ENCODE measurements at places on chromosomes 12 and 14. TPM values are rescaled to one million over a fixed set of nuclear protein-coding genes. Genes with fewer than 3 reads are reported as not detected.

- no peak for DNase-seq
Measured at GRCh38 chr14:104137297-104138097, 890 bp upstream of the KIF26A start.

DNA sequence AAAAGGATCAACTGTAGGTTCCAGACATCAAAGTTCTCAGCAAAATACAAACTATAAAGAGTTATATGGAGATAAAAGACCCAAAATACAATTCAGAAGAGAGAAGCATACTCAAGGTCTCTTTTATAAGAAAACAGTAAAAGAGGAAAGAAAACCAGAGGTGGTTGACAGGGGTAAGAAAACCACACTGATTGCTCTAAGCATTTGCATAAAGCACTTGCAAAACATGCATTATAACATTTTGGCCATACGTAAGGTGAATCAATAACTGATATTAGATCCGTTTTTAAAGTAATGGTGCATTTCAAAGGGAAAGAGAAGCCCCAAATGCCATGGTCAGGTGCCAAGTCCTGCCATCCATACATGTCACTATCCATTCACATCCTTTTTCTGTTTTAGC, 5.9 kb downstream of the DDHD1 start:
- no peak for DNase-seq

DNA sequence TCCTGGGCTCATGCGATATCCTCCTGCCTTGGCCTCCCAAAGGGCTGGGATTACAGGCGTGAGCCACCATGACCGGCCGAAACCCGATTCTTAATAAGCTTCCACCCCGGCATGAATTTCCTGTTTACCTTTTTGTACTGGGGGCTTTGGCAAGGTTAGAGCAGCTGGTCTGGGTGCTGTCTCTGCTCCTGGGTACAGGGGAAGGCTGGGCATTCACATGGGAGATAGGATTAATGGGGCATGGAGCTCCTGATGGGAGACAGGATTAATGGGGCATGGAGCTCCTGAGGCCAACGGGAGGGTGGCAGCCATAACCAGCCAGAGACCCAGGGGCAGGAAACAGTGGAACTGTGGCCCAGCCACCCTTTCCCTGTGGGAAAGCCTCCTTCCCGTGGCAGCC, 69.5 kb upstream of the DICER1 start:
- DNase-seq: no peak

Gene PPM1H
- total RNA-seq: 0.49 TPM

- no peak for DNase-seq
Measured at GRCh38 chr14:24957814-24958213, 92.1 kb downstream of the STXBP6 start.

Gene CLEC2A
- total RNA-seq: not detected

Gene EID3
- 9.1 TPM for total RNA-seq

Gene NTN4
- 21.9 TPM for total RNA-seq

DNA sequence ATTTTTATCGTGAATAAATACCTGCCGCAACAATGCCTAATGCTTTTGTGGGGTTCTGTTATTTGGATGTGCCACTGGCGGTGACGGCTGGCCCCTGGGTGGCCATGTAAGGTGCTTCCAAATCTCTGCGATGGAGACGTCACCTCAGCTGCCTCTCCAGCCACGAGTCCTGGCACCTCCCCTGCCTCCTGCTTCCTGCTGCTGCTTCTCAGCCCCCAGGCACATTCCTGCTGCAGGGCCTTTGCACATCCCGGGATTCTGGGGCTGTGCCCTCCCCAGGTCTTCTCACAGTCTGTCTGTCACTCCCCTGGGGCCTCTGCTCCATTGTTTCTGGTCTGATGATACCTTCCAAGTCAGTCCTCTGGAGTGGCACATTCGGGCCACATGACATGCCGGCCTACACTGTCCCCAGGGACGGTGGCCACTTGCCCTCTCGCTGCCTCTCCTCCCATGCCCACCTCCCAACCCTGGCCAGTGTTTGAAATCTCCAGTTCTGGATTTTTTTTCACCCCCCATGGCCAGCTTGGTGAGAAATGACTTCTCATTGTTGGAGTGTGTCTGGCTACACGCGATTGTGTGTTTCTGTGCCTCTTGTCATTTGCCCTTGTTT, 151.8 kb downstream of the KIF26A start:
- no peak for DNase-seq

- no peak for DNase-seq
Measured at GRCh38 chr12:46205294-46205693, 63.5 kb downstream of the SLC38A1 start.

DNA sequence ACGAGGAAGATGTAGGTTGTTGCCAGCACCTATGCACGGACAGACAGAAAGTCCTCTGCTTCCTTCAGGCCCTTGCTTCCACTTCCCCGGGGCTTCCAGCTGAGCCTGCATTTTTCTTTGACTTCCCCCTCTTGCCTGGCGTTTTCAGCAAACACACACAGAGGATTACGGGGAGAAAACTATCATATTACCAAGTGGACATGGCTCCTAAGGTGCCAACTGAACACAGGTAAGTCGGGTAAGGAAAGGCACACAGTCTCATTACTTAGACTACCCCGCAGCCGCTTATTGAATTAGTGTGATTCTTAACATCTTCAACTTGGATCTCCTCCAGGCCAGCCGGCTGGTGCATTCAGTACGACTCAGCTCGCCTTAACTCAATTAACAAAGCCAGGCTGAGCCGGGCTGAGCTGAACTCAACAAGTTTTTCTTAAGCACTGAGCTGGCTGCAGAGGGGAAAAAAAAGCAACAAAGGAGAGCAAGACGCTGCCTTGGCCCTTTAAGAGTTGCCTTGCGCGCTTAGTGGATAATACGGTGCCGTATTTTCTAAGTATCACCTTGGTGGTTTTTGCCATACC, 19.2 kb upstream of the MAP1LC3B2 start:
- DNase-seq: no peak

GRCh38 chr14:90722590-90722989, 93.6 kb downstream of the TTC7B start:
- DNase-seq: peak; percentile 42
